ENCODE measurements at places on chromosomes 3 and 15.

- DNase-seq = no peak
These were observed 10.3 kb upstream of the IL12A start for GRCh38 chr3:159978353-159978752.

DNA sequence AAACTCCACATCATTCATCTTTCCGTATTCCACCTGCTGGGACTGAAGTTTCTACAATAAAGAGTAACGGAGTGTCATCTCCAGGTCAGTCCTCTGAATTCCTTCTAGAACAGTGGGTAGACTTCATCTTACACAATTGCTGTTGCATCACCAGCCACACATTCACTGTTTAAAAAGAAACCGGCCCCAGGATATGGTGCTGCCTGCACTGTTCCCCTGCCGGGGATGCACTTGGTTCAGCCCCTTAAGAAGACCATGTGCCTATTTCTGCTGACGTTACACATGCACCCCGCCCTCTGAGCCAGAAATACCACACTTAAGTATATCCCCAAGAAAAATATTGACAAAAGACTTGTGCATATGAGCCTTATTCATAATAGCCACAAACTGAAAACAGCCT lies 233.4 kb downstream of the FEZF2 start:
- DNase-seq = no peak

DNA sequence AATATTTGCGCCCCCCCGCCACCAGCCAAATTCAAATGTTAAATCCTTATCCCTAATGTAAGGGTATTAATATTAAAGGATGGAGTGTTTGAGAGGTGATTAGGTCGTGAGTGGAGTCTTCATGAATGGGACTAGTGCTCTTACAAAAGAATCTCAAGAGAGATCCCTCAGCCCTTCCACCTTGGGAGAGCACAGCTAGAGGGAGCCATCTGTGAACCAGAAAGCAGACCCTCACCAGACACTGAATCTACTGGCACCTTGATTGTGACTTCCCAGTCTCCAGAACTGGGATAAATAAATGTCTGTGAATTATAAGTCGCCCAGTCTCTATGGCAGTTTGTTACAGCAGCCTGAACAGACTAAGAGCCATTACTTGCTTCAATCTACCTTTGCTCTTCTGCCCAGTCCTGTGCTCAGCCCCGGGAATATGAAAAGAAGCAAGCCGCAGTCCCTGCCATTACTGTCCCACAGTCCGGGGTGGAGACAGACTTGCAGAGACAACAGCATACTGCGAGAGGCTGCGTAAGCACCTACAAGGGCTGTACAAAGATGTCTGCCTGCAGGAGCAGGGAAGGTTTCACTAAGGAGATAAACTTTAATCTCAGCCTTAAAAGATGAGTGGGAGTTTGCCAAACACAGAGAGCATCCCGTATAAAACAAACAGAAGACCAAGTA lies 110.7 kb upstream of the TMCO5A start:
- DNase-seq = no peak

GRCh38 chr3:62870321-62870720 lies 4.9 kb downstream of the CADPS start:
- no peak for DNase-seq

GRCh38 chr3:52388933-52389332 lies 56.0 kb downstream of the SEMA3G start:
- DNase-seq = no peak

GRCh38 chr3:72418244-72418643 lies 430.0 kb downstream of the SHQ1 start:
- no peak for DNase-seq

GRCh38 chr3:114700637-114701234 lies 406.9 kb downstream of the TIGIT start:
- no peak for DNase-seq

DNA sequence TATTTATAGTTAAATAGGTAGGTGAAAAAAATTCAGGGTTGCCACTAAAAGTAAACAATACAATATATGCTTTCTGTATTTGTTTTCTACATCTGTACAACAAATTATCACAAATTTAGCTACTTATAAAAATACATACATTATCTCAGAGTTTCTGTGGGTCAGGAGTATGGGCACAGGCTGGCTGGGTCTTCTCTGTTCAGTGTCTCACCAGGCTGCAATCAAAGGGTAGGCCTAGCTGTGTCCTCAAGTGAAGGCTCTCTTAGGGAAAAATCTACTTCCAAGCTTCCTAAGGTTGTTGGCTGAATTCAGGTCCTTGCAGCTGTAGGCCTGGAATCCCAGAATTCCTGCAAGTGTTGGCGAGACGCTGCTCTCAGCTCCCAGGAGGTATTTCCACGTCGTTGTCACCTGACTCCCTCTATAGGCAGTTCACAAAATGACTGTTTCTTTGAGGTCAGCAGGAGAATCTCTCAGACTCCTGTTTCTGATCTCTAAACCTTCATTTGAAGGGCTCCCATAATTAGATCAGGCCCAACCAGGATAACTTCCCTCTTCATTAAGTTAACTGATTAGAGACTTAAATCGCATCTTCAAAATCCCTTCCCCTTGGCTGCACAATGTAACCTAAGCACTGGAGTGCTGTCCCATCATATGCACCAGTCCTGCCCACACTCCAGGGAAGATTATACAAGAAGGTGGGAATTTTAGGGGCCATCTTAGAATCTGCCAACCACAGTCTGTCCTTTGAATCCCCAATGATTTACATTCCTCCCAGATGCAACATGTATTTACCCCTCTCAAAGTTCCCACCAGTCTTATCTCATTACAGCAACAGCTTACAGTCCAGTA lies 296.6 kb downstream of the SUCLG2 start:
- DNase-seq = no peak

- DNase-seq = no peak
These were observed 5.6 kb upstream of the ARL8B start for GRCh38 chr3:5116538-5116937.

- DNase-seq = no peak
These were observed 13.3 kb upstream of the THUMPD3 start for GRCh38 chr3:9349321-9350117.

GRCh38 chr15:32715276-32715675 lies 2.5 kb upstream of the GREM1 start:
- DNase-seq = no peak

- no peak for DNase-seq
These were observed 187.4 kb downstream of the OPA1 start for GRCh38 chr3:193780397-193780796.

GRCh38 chr3:147887797-147888196 lies 478.6 kb downstream of the ZIC1 start:
- DNase-seq = no peak

GRCh38 chr15:40695469-40695890 lies 506 bp downstream of the RAD51 start:
- DNase-seq = no peak

DNA sequence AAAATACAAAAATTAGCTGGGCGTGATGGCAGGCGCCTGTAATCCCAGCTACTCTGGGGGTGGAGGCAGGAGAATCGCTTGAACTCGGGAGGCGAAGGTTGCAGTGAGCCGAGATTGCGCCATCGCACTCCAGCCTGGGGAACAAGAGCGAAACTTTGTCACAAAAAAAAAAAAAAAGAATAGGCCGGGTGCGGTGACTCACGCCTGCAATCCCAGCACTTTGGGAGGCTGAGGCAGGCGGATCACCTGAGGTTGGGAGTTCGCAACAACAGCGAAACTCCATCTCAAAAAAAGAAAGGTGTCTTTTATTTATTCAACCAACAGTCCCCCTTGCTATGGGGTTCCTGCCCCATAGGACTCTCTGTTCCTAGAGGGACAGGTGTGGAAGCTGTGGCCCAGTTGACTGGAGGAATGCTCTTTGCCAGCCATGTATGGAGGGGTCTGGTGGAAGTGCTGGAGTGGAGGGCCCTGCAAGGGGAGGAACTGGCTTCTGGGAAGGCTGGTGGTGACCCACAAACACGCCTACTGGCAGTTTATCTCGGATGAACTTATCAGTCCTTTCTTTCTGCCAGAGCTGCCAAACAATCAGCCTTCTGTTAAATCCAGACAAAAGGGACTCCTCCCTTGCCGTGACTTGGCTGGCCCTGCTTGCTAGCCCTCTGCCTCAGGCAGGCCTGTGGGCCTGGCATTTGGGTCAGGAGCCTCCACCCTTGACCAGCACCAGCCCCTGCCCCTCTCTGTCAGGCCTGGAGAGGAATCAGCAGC lies 4.6 kb upstream of the DAG1 start:
- DNase-seq = no peak

- no peak for DNase-seq
These were observed 13.1 kb upstream of the GP9 start for GRCh38 chr3:129047553-129047839.

GRCh38 chr3:18812316-18812715 lies 336.0 kb upstream of the KCNH8 start:
- DNase-seq = no peak

GRCh38 chr3:186280737-186281136 lies 81.3 kb downstream of the DGKG start:
- DNase-seq = no peak

GRCh38 chr3:34924961-34925360 lies 714.4 kb upstream of the ARPP21 start:
- no peak for DNase-seq

GRCh38 chr3:31402117-31402516 lies 130.6 kb upstream of the STT3B start:
- no peak for DNase-seq

- DNase-seq = no peak
These were observed 7.7 kb downstream of the FURIN start for GRCh38 chr15:90876046-90876445.

All from stimulated activated CD4-positive, alpha-beta T cell treated with anti-CD3 and anti-CD28 coated beads, Interleukin-1b, Interleukin-23, amount 100 ng/mL, for 4 hours (primary cell).